B cell (primary cell): ENCODE measurements at places on chromosomes 7 and 10.

DNA sequence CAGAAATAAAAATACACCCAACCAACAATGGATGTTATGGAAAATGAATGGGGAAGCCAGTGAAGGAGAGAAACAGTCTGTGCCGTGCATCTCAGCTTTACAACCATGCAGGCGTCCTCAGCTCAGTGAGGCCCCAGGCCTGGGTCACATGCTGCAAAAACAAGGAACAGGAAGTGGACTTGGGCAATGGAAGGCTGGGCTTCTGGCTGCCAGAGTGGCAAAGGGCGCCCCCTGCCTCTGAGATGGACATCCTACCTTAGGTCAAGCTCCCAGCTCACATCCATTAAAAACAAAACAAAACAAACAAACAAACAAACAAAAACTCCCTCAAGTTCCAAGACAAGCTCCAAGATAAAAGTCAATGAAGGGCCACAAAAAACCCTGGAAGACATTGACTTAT lies 54.7 kb upstream of the AFAP1L2 start:
- no peak for DNase-seq

- DNase-seq, result no peak
Measured at GRCh38 chr10:42553064-42553407, 85.3 kb downstream of the ZNF33B start.

GRCh38 chr7:23514755-23515154 lies 17.0 kb downstream of the TRA2A start:
- DNase-seq, result no peak

GRCh38 chr7:940599-941408 lies 13.7 kb downstream of the ADAP1 start:
- no peak for DNase-seq

- DNase-seq, result no peak
Measured at GRCh38 chr10:125156739-125157480, 3.5 kb downstream of the CTBP2 start.

GRCh38 chr10:133267829-133268228 lies 8.8 kb downstream of the ADAM8 start:
- no peak for DNase-seq

DNA sequence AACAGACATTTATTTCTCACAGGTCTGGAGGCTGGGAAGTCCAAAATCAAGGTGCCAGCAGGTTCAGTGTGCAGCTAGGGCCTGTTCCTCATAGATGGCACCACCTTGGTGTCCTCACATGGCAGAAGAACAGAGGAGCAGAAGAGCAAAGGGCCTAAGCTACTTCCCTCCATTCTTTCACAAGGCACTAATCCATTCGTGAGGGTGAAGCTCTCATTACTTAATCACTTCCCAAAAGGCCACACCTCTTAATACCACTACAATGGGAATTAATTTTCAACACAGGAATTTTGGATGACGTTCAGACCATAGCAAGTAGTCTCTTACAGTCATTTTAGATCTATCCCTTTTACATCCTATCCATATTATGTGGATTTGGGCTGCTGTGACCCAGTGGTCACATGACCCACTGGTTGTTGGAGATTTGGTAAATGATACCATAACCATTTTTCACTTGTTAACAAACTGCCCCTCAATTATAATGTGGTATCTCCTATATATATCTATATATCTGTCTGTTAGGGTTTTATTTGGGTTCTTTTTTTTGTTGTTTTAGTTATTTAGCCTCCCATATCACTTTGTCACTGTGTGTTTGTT lies 63.4 kb downstream of the BBS9 start:
- DNase-seq, result no peak

DNA sequence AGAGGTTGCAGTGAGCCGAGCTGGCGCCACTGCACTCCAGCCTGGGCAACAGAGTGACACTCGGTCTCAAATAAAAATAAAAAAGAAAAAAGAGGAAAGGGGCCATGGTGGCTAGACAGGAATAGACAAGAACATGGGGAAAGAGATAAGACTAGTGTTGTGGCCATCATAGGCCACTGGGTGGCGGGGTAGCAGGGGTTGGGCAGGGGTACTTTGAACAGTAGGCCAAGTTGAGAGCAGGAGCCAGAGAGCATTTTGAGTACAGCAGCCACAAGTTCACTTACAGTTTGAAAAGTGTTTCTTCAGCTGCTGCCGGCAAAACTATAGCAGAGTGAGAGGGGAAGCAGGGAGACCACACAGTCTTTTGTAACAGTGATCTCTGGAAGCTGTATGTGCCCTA lies 656.0 kb downstream of the CNTNAP2 start:
- DNase-seq, result no peak

- peak; percentile 7 for DNase-seq
Measured at GRCh38 chr7:115368998-115369397, 447.1 kb downstream of the MDFIC start.

DNA sequence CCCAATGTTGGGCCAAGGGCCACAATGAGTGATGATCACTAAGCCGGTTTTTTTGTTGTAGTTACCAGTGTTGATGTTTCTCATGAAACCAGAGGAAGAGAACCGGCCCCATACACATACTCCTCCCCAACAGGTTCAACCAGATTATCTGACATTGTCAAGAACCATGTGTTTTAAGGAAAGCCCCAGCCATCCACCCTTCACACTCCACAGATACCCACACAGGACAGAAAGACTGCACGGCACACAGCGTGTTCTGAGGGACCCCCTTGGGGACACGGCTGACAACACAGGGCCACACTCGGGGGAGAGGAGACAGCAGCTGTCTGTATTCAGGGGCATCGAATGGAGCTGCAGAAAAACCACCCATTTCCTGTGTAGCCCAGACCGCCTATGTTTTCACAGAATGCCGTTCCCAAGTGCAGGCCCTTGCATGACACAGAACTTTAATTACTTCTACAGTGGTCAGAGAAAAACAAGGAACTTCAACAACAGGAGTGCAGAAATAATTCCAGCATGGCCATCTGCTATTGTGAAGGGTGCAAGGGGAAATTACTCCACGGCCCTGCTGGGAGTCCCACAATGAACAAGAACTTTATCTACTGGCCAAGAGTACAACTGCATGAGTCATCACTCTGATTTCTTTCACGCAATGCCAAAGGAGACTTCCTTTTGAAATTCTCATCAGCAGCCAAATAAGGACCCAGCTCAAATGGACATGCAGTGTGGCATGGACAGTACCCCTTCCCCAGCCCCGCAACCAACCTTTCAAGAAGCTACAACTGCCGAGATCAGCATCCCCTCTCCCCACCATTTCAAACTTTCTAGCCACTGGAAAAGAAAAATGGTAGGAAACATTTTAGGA lies 2.3 kb downstream of the KLF6 start:
- peak; percentile 82 for DNase-seq

DNA sequence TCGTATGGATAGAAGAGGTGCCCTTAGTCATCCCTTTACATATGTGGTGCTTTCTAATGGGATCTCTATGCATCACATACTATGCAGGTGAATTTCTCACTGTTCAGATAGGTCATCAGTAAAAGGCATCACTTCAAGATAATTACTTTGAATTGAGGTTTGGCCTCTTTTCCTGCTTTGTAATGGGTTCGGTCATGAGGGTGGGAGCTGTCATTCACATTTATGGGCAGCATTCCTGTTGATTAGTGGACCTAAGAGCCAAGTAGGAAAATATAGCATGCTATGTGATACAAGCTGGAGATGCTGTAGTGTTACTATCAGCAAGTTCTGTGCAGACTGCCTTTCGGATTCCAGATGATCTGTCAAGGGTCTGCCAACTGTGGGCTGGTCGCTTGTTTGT lies 156.3 kb downstream of the LCOR start:
- DNase-seq, result no peak

- DNase-seq, result no peak
Measured at GRCh38 chr10:15718694-15719048, 1.1 kb downstream of the ITGA8 start.

DNA sequence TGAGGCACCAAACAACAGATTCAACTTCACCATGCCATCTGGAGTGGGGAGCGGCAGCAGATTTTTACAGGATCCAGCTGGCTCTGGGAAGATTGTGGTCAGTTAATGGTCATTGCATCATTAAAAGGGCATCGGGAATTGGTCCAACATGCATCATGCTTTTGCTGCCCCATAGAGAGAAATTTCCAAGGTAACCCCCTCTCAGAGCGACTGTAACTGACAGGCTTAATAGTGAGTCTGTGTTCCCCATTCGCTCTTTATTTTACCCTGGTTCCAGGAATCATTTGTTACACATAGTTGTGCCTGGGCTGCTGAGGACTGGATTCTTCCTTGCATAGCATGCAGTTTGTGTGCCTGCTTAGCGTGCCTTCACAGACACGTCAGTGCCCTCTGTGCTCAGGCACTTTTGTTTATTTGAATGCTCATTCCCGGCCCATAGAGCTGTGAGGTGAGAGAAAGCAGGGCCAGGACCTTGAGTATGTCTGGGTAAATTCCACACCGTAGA lies 49.9 kb downstream of the CDHR3 start:
- DNase-seq, result no peak

- DNase-seq, result no peak
Measured at GRCh38 chr10:129277084-129277483, 190.0 kb upstream of the MGMT start.

DNA sequence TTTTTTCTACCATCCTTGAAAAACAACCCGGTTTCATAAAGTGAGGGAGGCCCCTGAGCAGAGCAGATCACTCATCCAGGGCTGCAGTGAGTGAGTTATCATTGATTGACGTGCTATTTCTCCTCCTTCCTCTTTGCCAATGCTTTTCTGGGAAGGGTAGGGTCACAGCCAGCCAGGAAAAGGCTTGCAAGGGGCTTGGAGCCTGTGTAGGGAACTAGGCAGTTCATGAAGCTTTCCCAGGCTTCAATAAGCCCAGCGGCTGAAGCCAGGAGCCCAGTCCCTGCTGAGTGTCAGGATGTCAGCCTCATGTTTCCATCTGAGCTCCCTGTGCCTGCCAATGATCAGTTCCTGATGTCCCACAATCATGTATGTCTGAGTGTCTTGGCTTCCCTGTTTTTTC lies 584.7 kb downstream of the GALNT17 start:
- no peak for DNase-seq

GRCh38 chr7:2164646-2165045 lies 68.1 kb downstream of the MAD1L1 start:
- DNase-seq, result no peak

DNA sequence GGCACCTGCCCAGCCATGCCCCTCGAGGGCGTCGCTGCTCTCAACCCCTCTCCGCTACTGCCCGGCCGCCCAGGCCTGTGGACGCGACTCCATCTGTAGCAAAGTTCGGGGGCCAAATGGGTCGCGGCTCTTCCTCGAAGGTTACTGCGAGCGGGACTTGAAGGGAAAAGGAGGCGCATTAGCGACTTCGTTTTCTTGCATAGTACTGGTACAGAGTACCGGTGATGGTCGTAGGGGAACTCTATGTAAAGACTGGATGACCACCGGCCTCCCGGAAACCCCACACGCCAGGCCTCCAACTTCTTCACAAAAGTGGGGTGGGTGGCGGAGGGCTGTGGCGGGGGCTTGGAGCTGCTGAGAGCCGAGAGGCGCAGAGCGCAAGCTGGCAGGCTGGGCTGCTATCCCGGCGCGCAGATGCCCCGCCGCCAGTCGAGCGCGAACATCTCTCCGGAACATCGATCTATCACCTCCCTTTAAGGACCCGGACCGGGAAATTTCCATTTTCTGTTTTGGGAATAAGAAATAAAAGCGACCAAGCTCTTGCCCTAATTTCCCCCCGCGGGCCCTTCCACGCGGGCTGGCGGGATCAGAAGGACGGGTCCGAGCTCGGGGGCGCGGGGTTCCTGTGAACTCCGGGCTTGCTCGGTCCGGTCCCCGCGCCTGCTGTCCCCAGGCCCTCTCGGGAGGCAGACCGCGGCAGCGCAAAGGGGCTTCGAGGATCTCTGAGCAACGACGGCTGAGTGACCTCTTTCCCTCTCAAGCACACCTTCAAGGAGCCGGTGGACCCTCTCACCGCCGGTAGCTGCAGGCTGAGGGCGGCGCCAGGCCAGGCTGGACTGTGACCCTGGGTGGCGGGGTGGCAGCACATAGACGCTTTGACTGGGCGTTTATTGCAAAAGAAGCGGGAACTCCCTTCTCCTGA lies 12.2 kb upstream of the FEZF1 start:
- no peak for DNase-seq

DNA sequence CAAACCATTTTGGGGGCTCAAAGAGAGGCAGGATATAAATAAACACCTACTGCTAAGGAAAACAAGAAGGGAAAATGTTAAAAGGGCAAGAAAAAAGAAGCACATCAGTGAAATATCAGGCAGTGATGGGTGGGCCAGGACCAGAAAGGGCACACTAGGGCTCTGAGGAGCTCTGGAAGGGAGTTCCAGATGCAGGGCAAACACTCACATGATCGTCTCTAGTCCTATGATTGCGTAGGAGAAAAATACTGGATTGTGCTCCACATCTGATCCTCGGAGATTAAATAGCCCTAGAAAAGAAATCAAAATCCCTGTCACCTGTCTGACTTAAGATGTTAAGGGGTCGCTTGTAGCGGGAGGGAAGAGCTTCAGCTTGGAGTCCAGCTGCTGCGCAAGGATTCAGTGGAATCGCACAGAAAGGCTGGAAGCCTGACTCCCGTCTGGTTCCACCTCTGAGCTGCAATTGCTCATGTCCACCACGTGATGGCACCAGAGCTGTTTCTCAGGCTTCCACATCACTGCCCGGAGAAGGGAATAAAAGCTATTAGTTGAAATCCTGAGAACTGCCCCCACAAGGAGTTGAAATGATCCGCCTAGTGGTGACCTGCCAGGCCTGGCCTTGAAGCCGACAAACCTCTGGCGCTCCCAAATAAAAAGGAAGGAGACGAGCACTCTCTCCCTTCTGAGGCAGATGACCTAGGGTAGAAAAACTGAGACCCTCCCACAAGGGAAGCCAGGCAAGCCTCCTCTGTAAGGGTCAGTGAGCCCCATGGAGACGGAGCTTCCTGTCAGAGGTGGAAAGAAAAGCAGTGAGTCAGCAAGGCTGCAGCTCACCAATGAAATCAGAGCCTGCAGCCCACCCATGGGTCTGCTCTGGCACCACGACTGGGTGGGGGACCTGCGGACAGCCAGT lies 39.2 kb downstream of the XPNPEP1 start:
- peak; percentile 70 for DNase-seq

DNA sequence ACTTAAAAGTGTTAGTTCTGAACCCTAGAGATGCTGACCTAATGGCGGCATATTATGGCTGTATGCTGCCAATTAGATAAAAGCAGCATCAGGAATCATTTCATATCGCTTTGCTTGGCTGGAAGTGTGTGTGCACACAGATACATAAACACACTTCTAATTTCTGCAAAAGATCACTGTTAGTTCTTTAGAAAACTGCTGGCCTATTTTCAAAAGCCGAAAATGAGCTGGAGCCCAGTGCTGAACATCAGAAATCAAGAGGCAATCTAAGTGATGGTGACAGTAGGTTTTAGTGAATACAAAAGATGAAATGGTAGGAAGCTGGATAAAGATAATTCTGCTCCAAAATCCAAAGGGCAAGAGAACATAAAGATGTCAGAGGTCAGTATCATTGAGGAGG lies 745.8 kb upstream of the LRRTM3 start:
- DNase-seq, result no peak

DNA sequence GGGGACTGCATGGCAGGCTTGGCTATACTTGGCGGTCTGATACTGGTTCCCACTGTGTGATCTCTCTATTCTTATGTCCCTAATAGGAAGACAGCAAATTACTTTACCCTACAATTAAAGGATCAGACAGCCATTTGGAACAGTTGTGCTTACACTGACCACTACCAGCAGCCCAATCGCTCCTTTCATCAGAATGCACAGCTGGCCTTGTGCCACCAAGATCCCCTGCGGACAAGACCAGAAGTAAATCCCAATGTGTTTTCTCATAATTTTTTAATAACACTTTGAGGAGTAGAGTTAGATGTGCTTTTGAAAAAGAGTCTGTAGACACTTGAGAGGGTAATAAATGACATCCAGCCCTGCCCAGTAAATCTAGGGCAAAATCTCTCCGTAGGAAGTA lies 297.2 kb upstream of the ZNF32 start:
- DNase-seq, result no peak
